AG09319 (cell line): ENCODE measurements at places on chromosomes 3 and 15.

DNA sequence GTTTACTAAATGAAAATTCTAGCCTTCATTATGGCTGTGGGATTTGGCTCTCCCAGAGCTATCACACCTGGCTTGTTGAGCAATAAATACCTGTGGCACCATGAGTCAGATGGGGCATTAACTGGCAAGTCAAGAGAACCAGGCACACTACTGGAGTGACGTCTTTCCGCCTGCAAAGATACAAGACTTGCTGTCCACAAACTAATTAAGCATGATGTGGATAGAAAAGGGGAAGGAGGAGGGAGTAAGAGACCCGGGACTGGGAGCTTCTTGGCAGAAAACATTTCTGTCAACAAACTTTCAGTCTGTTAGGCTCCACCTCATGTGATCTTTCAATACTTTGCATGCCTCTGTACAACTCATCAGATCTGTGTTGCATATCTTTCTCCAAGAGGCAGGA lies 56.5 kb downstream of the CLDN1 start:
- no peak for DNase-seq

GRCh38 chr15:39172380-39173281 lies 408.2 kb upstream of the THBS1 start:
- DNase-seq = no peak

- no peak for DNase-seq
Measured at GRCh38 chr15:41501191-41501917, 7.7 kb downstream of the ITPKA start.

- no peak for DNase-seq
Measured at GRCh38 chr15:46786590-46787285, 930.6 kb upstream of the SEMA6D start.

DNA sequence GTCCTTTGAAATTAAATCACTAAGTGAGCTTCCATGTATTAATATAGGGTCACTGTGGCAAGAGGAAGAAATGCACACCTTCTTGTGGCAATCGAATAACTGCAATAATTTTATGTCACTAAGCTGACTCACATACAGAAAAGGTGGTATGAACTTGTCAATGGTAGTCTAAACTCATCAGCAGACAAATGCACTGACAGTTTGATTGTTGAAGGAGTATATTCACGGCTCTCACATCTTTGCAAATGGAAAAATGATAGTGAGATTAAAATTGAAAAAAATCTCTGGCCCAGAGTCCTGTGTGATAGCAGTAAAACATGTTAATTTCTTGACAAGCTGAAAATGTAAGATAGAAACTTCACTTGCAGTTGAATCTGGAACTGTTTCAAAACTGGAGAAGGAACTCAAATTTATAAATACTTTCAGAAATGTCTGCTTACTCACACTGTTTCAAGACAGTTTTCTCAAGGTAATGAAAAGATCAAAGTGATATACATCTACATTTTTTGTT lies 215.8 kb upstream of the CADM2 start:
- DNase-seq = no peak

DNA sequence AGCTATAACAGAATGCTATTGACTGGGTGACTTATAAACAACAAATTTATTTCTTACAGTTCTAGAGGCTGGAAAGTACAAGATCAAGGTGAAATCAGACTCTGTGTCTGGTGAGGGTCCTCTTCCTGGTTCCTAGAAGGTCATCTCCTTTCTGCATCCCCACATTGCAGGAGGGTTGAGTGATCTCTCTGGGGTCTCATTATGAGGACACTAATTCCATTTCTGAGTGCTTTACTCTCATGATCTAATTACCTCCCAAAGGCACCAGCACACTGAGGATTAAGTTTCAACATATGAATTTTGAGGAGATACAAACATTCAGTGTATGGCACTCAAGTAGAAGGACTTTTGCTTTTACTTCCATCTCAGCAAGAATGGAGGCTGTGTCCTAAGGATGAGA lies 534.1 kb upstream of the KCNMB2 start:
- no peak for DNase-seq

- peak; percentile 34 for DNase-seq
Measured at GRCh38 chr3:77414881-77415280, 375.0 kb downstream of the ROBO2 start.

DNA sequence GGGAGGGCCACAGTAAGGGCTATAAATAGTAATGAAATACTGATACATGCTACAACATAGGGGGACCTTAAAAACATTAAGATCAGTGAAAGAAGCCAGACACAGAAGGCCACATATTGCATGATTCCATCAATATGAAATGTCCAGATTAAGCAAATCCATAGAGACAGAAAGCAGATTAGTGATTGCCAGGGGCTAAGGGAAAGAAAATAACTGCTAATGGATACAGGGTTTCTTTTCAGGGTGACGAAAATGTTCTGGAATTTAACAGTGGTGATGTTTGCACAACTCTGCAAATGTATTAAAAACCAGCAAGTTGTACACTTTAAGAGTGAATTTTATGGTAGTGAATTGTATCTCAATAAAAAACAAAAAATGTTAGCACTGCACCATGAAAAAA lies 37.0 kb downstream of the PIK3R4 start:
- no peak for DNase-seq

DNA sequence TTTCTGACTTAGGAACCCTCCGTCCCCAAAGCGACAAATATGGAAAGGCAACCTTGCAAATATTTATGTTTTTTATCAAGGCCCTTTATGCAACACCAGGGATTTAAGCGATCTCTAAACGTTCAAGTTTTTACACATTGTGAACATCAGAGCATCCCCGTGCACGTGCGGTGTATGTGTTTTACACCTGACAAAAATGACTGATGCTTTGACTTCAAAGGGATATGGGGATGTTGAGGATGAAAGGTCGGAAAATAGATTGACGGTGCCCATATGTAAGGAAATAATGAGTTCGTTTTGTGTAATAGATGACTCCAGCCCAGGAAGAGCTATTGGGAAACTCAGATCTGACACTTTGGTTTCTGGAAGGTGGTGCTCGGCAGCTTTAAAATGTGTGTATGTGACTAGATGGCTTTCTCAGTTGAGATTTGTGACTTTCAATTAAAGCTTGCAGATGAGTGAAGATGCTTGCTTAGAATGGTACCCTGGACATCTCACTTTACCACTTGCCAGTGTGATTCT lies 866 bp downstream of the SLC49A4 start:
- no peak for DNase-seq

DNA sequence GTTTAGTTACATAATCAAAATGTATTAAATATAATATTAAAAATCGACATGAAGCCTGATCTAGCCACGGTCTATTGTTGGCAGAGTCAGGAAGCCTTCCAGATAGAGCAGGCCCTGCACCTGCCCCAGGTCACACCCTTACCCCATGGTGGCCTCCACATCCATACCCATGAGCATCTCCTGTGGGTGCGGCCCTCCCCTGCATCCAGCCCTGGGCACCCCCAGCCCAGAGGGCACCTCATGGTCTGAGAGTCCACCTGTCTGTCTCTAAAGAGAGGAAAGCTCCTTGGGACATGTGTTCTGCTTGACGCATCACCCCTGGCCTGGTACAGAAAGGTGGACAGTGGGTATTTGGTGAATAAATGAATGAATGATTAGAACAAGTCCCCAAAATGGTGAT lies 37.2 kb upstream of the CSPG4 start:
- DNase-seq = no peak

- DNase-seq = no peak
Measured at GRCh38 chr3:175716446-175716845, 857.3 kb downstream of the NAALADL2 start.

GRCh38 chr15:99019558-99020540 lies 12.3 kb upstream of the PGPEP1L start:
- DNase-seq = peak; percentile 35

DNA sequence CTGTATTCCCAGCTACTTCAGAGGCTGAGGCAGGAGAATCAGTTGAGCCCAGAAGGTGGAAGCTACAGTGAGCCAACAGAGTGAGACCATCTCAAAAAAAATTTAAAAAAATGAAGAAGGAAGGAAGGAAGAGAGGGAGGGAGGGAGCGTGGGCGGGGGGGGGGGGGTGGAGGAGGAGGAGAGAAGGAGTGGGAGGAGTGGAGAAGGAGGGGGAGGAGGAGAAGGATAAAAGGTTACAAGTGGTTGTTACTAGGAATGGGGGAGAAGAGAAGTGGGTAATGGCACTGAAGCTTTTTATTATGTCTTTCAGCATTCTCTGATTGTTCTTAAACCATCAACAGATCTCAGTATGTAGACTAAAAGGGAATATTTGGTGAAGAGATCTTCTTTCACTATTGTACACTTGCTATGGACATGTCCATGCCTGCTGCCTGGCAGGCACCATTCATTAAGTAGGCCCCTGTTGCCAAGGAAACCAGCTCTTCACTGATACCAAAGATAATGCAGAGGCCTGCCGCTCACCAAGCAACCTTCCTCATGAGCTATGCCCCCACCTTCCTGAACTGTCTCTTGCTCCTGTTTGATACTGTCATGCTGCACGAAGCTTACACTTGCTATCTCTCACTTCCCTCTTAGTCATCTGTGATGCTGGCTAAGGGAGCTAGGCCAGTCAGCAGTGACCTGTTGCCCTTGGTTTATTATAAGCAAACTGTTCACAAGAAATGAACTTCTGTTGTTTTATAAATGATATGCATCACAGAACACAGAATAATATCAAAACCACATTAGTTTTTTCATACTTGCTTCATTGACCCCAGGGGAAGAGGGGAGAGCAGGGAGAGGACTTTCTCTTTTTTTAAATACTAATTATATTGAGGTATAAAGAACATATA lies 23.1 kb downstream of the EPM2AIP1 start:
- no peak for DNase-seq

DNA sequence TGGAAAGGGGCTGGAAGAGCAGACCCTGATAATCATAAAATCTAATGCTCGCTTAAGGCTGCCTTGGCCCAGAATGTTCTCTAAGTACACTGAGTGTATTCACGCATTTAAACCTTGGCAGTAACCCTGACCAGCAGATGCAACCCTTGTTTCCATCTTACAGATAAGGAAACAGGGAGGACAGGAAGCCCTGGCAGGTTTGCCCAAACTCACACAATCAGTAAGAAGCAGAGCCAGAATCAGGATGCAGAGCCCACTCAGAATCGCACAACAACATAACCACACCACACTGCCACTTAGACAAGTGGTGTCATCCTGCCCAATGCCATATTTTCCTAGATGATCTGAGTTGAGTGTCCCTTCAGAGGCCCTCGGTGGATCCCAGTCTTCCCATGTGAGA lies 214.5 kb upstream of the HES1 start:
- DNase-seq = no peak

DNA sequence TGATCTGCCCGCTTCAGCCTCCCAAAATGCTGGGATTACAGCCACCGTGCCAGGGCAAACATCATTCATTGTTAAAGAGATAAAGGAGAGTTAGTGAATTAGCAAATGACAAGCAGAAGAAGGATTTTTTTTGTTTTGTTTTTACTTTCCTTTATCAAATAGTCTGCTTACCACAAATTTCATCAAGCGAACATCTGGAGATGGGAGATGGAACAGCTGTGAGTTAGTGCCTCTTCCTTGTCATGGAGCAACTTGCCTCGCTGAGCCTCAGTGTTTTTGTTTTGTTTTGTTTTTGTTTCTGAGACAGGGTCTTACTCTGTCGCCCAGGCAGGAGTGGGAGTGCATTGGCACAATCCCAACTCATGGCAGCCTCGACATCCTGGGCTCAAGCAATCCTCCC lies 15.9 kb downstream of the ZNF860 start:
- no peak for DNase-seq

GRCh38 chr15:37751401-37751800 lies 183.0 kb upstream of the TMCO5A start:
- no peak for DNase-seq

DNA sequence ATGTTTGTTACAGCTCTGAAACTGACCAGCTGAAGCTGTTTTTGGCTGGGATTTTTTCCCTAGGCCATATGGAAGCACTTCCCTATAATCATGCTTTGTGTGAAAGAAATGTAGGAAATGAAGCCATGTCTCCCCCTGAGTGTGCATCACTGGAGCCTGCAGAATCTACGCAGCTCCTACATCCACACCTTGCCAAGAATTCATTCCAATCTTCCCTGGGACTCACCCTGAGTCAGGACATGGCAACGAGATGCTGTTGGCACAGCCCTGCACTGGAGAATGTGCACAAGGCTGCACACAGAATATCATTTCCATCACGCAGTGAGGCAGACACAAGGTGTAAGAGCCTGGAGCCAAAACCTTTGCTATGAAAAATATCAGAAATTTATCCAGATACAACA lies 189.5 kb downstream of the ADAMTSL3 start:
- DNase-seq = peak; percentile 40

GRCh38 chr3:39133093-39133490 lies 20.3 kb downstream of the CSRNP1 start:
- DNase-seq = no peak

DNA sequence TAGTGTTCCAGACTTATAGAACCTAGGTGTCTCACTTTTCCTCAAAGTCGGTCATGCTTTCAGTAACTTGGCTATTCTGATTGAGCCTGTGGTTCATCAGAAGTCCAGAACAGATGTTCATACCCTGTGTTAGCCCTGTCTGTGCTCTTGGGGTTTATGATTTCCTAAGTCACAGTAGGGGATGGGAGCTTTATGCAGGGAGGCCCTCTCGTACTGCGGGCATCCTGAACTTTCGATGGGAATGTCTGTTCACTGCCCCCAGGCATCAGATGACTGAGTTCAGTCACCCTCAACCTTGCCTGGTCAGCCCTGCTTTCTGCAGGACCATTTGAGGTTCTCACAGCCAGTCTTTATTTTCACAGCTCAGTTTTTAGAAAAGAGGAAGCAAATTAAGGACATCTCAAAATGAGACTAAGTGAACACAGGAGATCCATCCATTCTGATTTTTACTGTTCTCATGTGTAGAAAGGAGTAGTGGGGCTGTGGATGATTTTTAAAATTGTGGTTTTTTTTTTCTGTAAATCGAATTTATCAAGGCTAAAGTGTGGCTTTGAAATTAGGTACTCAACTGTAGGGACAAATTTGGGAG lies 71.3 kb downstream of the CMTM8 start:
- no peak for DNase-seq

- DNase-seq = no peak
Measured at GRCh38 chr3:141811348-141811747, 48.1 kb downstream of the GRK7 start.

DNA sequence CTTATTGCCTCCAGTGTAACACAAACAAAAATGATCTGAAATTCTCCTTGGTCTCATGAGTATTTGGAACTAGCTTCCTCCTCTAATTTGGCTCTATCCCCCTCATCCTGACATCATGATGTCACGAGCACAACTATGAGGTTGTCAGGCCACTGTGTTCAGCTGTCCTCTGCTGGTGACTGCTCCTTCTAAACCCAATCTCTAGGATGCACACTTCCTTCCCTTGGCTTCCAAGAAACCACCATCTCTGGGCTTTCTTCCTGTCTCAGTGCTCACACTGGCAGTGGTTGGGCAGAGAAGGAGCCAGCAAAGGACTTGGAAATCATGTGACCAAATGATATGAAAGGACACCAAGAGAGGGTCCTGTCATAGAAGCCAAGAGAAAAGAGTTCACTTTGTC lies 30.7 kb upstream of the EIF1B start:
- no peak for DNase-seq

- no peak for DNase-seq
Measured at GRCh38 chr3:49673121-49673714, 933 bp upstream of the APEH start.
